ENCODE measurements at places on chromosomes 2 and 18.

- DNase-seq = no peak
Observed at GRCh38 chr2:216992056-216992675, 132.3 kb upstream of the TNP1 start.

GRCh38 chr18:47754311-47755101, 176.0 kb downstream of the SMAD2 start:
- DNase-seq = peak; percentile 26

DNA sequence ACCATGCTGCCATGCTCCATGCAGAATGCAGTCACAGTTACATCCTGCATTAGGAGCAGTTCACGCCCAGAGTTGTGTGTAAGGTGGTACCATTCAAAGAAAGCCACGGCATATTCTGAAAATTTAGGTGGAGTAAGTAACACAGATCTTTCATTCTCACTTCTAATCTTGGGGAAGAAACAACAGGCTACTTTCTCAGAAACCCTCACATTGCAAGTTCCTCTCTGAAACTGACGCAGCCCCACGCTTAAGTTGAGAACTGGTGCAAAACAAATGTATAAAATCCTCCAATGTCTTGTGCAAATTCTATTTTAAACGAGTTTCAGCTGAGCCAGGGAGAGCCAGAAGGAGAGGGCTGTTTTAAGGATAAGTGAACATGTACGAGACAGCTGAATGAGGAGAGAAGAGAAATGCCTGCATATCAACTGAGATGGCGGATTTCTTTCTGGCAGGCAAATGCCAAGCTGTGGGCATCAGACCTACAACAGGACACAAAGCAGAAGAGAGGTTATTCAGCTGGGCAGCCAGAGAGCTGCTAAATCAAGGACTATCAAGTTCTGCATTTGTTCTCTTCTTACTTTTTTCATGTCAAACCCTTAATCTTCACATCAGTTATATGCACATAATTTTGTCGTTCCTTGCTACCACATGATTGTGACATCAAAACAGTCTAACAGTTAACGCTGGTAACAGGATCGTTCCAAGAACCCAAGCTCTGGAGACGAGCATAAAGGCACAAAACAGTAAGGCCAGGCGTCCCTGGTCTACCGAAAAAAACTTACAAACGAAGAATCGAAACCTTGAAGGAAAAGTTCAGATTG, 6.4 kb downstream of the ARL4C start:
- DNase-seq = no peak

DNA sequence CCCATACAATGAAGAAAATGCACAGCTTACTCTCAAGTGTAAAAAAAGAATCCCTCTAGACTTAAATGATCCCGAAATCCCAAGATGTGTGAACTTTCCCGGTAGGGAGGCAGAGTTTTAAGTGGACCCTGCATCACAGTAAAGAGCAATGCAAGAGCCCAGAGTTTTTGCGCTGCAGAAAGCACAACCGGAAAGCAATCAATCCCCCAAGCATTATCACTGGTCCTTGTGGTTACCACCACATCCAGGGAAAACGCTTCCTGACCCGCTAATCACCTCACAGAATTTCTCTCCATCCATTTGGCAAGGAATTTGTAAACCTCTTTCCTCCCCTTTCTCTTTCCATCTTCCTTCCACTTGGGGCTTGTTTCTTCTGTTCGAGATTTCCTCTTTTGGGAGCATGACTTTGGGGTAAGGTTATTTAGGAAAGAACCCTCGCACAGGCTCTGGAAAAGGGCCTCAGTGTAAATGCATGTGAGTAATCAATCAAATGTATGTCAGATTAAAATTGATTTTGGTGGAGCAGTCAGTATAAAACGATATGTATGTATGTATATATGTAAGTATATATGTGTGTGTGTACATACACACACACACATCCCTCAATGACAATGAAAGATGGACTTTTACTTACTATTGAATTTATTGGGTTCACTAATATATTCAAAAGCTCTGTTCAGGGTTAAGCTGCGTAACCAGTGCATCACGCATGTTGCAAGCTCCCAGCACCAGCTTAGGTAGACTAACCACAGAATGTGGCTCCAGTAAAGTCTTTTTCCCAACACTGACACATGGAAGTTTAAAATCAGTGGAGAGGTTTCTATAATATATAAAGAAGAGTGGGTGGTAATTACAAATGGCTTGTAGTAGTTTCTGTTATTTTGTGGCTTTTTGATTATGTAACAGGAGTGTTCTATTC, 1.6 kb downstream of the PLCL1 start:
- DNase-seq = no peak

GRCh38 chr18:63284827-63285733, 34.5 kb downstream of the BCL2 start:
- DNase-seq = no peak

DNA sequence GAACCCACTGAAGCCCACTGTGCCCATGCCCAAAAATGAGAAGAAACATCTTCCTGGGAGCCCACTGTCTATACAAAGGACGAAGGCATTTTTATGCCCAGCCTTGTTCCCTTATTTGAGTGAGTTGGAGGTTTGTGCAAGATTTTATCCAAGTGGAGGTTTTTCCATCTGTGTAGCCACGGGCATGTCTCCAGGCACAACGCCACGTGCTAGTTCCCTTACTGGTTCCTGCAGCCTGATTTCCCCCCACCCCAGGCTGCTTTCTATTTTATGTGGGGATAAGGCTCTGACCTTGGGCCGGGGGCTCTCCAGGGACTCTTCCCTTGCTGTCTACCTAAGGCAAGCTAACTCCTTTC, 22.2 kb upstream of the TXNL4A start:
- DNase-seq = no peak

DNA sequence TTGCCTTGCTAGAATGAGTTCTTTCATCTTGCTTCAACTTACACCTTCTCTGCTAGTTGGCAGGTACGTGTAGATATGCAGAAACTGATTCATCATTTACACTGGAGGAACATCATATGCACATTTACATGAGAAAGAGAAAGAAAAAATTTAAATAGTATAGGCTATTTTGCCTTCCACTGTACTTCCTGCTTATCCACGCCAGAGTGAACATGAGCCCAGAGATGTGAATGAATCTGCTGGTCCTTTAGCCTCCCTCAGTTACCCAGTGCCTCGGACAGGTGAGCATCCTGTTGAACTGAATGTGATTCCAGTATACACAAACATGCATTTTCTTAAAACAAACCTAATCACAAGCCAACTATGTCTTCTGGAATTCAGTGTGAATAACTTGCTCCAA, 83.6 kb downstream of the SESTD1 start:
- DNase-seq = no peak

GRCh38 chr2:112335600-112335999, 60.2 kb downstream of the ZC3H6 start:
- no peak for DNase-seq

GRCh38 chr2:16244153-16244965, 304.0 kb downstream of the MYCN start:
- no peak for DNase-seq

GRCh38 chr18:57223144-57223870, 76.4 kb downstream of the BOD1L2 start:
- no peak for DNase-seq

- DNase-seq = no peak
Observed at GRCh38 chr2:96575785-96576456, 39.4 kb downstream of the ARID5A start.

All from stimulated activated CD8-positive, alpha-beta memory T cell treated with anti-CD3 and anti-CD28 coated beads, Interleukin-4, amount 100 ng/mL, for 24 hours (primary cell).